ENCODE measurements at places on chromosomes 7 and 10.

DNA sequence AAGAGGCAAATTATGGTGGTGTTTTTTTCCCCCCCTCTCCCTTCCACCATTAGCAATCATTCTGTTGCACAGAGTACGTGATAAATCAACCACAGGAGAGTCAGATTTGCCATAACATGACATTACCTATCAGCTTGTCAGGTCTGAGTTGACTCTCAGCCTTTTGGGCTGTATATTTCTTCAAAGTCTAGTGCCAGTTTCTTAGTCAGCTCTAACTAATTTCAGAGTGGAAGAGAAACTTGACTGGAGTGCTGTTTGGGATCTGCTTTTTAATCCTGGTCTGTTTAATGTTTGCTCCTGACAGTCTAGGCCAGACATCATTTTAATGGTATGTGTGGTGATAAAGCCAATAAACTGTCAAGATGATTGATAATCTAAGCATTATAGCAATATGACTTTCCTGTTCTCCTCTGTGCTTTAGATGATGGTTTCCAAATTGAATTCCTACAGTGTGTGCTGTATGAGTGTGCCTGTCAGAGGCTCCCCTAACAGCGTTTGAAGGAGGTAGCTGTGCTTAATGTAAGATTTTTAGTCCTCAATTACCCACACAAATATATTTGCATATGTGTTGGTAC is 76.9 kb downstream of the LRMDA start:
- no peak for ATAC-seq

DNA sequence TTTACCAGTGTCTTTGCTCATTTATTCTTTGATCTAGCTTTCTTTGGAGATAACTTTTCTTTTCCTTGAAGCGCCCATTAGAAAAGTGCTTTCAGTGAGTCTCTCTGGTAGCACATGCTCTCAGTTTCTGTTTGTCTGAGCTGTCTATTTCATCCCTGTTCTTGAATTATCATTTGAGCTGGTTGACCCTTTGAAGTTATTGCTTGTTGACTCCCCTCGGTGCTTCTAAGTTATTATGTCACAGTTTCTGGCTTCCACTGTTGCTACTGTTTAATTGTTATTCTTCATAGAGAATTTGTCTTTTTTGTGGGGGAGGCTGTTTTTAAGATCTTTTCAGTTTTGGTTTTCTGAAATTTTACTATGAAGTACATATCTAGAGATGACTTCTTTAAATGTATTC is 11.4 kb upstream of the PRF1 start:
- peak; percentile 29 for ATAC-seq

DNA sequence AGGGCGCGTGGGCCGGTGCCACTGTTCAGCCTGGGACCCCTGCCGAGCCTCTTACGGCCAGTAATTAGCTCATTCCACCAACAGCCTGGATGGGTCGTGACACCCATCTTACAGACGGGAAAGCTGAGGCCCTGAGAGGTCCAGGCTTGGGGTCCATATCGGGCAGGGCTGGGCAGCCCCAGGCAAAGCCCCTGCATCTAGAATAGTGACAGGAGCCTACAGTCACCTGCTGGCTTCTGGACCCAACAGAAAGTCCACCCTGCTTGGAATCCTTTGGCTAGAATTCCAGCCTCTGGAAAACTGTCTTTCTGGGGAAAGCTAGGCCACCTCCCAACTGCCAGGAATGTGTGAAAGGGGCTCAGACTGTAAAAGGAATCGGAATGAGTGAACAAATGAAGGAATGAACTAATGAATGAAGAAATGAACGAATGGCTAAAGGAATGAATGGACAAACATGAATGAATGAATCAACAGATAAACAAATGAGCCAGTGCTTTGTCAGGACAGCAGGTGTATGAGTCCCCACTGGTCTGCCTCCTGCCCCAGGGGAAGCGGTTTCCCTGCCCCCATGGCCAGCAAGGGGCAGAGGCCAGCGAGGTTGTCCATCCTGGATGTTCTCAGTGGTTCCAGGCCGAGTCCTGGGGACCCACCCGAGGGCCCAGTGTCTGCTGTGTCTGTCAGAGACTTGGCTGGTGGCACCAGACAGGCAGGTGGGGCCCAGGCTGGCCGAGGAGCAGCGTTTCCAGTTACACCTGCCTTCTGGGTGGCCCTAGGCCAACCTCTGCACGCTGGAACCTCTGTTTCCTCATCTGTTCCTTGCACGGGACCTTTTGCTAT is 24.1 kb upstream of the PDGFA start:
- no peak for ATAC-seq

DNA sequence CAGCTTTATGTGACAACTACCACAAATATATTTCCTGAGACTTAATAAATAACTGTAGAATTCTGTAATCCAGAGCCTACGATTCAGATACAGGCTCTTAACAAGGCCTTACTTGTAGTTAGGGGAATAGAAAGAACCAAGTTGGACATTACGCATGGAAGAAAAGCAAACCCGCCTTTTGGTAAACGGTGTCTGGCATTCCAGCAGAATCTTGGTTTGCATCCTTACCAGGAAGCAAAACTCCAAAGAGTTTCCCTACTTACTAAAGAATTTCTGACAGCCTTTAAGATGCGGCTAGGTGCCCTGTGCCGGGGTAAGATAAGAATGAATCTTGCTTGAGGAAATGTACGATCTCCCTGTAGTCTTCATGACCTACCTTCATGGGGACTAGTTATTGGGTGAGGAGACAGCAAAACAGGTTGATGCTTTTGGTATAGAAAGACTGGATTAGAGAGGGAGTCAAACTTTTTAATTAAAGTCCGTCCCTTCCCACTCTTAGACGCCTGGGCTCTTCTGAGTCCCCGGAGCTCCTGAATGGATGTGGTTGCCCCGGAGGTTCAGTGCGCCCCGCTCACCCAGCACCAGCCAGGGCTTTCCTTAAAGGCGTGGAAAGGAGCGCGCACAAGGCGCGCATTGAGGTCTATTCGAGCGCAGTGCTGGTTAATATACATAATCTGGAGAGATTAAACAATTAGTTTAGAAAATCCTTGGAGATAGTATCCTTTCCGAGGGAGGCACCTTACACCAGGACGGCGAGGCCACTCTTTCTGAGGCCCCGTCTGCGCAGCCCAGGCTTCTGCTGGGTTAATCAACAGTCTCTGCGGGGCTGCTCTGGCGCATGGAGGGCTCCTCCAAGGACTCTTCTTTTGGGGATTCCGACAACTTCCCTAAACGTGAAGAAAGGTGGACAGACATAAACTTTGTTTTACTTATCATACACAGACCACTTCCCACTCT is 11.5 kb downstream of the PTF1A start:
- no peak for ATAC-seq

GRCh38 chr10:68103901-68104300 is 5.4 kb upstream of the MYPN start:
- ATAC-seq: no peak

GRCh38 chr7:74187915-74188675 is 13.9 kb downstream of the EIF4H start:
- ATAC-seq: no peak

DNA sequence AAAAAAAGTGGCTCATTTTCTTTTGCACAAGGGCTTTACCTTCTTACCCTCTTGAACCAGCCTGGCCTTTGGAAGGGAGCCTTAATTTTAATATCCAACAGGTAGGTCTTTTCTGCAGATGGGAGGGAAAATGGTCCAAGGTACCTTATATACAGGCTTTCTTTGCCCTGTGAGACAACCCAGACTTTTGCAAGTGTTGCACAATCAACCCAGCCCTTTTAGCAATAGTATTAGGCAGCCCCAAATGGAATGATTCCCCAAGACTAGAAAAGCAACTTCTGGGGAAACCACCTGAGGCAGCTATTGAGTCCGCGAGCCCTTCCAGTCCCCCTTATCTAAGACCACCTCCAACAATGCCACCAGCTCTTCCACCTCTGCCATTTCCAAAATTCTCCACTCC is 1138.3 kb downstream of the XPNPEP1 start:
- no peak for ATAC-seq

- peak; percentile 75 for ATAC-seq
Observed at GRCh38 chr7:120792091-120792860, 65.7 kb downstream of the TSPAN12 start.

DNA sequence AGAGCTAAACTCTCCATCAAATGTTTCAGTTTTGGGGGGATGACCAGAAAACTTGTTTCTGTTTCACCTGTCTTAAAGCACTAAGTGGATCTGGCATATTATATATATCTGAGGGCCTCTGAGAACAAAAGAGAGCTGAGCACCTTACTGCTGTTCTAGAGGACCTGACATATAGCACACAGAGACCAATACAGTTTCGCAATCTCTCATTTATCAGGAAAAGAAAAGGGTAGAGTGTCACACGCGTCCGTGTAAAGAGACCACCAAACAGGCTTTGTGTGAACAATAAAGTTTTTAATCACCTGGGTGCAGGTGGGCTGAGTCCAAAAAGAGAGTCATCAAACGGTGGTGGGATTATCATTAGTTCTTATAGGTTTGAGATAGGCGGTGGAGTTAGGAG is 434.5 kb upstream of the KCND2 start:
- no peak for ATAC-seq

- ATAC-seq: no peak
Observed at GRCh38 chr10:61986382-61986781, 84.9 kb downstream of the ARID5B start.

DNA sequence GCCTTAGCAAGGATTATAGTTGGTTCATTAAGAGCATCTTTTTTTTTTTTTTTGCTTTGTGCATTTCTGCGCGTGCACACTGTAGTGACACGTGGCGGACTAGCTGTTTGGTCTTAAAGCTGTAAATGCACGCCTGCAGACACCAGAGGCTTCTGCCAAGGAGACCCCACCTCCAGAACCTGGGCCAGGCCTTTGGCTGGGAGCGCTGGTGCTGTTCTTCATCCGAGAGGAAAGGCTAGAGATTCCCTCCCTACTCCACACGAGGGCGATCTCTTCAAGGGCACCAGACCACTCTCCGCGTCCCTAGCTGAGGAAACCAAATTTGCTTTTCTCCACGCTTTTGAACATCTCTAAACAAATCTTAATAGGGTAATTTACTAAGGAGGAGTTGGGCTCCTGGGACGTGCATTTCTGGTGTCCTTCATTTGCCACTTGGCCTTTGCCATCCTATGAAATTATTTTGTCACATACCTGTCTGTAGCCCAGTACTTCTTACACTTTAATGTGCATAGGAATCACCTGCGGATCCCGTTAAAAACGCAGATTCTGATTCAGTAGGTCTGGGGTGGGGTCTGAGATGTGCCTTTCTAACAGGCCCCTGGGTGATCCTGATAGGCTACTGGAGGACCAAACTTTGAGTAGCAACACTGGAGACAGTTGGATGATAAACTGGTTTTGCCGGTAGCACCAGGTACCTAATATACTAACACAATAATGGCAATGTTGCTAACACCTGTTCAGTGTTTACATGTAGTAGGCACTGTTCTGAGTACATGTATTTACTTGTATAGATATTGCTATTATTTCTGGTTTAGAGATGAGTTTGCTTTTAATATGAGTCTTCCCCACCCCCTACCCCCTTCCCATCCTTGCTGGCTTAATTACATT is 1.3 kb upstream of the SLC26A5 start:
- peak; percentile 56 for ATAC-seq

DNA sequence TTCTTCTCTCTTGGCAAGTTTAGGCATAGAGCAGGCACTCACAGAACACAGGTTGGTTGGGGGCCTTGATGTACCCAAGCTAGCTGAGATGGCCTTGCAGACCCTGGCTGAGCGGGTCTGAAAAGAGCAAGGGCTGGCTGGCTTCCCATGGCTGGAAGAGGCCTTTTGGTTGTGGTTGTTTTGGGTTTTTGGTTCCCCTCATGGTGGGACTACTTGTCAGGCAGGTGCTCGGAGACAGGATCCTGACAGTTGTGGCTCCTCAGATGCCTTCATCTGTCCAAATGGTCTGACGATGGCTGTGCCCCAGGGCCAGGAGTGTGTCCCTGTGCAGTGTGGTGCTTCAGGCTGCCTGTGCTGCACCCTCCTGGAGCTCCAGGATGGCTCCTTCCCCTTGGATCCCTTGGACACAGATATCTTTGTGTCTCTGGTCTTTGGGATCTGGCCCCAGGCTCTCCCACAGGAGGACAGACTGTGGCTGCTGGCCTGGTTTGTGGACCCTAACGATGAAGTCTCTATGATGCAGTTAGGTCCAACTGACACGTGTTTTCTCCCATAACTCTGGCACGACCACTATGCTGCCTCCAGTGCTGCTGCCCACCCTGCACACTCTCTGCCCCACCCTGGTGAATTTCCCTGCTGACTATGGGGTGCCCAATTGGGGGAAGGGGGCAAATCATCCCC is 321.5 kb upstream of the ZNF32 start:
- no peak for ATAC-seq

DNA sequence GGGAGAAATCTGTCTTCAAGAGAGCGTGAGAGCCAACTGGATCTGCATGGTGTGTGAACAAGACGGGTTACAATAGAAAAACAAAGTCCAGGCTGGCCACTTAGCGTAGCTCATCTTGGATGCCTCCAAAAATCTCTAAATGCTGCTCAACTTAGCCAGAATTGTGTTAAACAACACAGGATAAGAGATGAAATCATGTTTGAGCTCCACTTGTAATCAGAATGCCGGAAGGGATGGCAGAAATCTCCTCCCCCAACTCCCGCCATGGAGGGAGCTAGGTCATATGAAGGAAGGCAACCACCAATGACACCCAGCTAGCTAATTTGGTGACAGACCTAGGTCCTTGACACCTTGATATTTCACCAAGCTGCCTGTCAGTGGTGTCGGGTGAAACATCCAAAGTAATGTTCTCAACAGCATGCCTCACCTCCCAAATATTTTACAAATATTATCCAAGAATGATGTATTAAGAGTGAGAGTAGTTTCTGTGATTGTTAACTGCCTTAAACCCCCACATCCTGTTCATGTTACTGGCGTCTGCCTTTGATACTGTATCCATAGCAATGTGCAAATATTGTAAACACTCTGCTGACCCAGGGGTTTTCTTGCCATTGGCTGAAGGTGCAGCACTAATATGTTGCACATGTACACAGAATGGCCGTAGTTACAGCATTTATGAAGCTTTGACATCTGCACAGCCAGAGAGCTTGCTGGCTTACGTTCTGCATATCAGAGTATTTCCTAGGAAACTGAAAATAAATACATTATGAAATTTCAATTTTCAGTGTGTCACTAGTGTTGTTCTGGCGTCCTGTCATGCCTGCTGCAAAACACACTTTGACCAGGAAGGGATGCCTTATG is 25.8 kb downstream of the TMEM254 start:
- ATAC-seq: peak; percentile 80

GRCh38 chr7:18639711-18640110 is 144.2 kb downstream of the HDAC9 start:
- ATAC-seq: no peak

- ATAC-seq: peak; percentile 24
Observed at GRCh38 chr7:56097700-56098099, 4.9 kb upstream of the PHKG1 start.

DNA sequence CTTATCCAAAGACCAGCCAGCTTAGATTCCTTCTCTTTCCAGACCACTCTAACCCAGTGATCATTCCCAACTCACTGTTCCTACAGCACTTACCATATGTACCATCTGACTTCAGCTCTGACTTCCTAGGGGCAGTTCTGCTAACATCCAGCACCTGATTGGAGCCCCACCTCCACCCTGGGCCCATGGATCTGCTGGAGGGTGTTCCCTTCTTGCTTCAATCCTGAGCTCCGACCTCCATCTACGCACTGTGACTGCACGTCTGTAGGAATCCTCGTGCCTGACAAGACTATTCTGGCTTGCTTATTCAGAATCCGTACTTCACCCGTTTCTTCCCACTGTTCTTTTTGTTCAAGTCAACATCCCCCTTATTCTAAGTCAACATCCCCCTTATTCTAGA is 57.6 kb downstream of the HIPK2 start:
- ATAC-seq: no peak
